GM04504 (cell line): ENCODE measurements at places on chromosomes 3 and 15.

- DNase-seq: no peak
Measured at GRCh38 chr3:191070762-191071403, 128.2 kb upstream of the OSTN start.

GRCh38 chr3:38348903-38349302 is 2.3 kb downstream of the XYLB start:
- DNase-seq: no peak

GRCh38 chr15:101008158-101009139 is 89.3 kb downstream of the LRRK1 start:
- DNase-seq: no peak

- no peak for DNase-seq
Measured at GRCh38 chr3:49661281-49661680, 12.9 kb upstream of the APEH start.

DNA sequence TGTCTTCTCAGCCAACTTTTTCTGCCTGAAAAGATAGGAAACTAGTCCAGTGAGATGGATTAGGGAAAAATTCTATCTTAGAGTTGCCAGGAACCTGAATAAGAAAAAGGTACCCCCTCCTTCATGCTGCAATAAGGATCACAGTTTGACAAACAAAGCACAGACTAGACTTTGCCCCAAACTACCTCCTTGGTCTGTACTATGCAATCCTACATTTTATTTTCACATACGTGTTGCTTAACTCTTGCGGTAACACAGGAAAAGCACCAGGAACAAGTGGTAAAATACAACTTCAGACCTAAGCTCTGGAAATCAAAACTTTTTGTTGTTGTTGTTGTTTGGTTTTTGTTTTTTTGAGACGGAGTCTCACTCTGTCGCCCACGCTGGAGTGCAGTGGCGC is 11.3 kb upstream of the IL12A start:
- DNase-seq: no peak

DNA sequence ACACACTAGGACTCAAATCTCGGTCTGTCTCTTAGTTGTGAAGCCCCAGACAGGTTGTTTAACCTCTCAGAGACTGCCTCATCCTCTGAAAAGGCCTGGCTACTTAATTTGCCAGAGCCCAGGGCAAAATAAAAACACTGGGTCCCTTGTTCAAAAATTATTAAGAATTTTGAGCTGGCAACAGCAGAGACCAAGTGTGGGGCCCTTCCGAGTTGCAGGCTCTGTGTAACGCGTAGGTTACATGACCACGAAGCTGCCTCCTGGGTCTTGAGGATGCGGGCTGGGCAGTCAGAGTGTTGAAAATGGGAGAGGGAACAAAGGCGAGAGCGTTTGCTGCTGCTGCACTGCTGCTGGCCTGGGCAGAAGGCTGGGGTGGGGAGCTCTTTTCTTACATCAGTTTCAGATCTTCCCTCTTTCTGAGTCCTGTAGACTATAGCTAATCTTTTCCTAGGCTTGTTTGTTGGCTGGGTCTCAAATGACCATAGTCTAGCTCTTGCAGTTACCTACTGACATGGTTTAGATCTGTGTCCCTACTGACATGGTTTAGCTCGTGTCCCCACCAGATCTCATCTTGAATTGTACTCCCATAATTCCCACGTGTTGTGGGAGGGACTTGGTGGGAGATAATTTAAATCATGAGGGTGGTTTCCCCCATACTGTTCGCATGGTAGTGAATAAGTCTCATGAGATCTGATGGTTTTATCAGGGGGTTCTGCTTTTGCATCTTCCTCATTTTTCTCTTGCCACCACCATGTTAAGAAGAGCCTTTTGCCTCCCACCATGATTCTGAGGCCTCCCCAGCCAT is 49.9 kb downstream of the CLEC3B start:
- DNase-seq: no peak

DNA sequence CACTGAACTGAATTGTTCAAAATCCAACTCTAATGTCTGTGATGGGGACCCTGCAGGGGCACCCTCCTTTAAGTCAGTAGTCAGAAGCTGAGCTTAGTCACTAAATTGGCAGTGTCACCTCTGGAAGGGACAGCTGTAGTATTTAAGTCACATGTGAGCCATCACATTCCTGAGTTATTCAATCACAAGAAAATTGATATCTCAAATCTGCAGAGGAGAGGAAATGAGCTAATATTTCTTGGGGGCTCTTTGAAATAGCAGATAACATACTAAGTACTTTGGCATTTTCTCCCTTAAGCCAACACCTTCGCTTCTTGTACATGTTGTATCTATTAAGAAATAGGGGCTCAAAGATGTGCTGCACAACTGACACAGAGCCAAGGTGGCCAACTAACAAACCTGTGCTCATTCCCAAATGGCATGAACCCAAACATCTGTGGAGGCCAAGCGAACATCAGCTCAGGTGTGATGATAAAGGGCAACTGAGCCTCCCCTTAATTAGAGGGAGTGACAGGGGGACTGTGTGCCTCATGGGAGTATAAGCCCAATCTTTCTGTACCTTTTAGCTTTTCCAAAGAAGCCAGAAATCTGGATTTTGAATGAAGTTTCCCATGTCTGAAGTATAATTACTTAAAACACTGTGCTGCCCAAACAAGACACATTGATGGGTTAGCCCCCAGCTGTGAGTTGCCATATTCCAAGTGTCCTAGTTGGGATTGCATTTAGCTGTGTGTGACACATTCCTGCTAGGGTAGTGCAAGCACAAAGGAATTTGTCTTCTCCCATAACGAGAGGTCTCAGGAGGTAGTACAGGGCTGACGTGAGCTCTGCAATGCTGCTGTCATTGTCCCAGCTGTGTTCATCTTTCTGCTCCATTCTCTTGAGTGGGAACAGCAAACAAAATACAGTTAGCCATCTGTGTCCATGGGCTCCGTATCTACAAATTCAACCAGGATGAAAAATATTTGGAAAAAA is 63.3 kb downstream of the ABHD5 start:
- no peak for DNase-seq

- no peak for DNase-seq
Measured at GRCh38 chr3:78978037-78978436, 789.8 kb downstream of the ROBO1 start.

GRCh38 chr15:80107774-80108173 is 45.0 kb upstream of the FAH start:
- no peak for DNase-seq

DNA sequence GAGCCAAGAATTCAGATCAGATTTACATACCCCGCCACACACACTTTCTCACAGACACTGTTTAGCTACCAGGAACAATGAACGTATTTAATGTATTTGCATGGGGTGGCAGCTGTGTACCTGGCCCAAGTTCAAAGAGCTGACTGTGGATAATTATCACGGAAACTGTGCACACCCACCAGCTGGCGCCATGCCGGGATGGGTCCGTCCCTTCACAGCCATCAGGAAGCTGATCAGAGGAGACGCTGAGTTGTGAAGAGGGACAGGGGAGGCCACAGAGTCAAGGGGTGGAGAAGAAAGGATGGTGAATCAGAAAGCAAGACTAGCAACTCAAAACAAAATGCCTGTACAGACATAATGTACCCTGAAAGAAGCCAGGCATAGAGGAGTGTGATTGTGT is 13.1 kb upstream of the PLA2G4D start:
- no peak for DNase-seq

DNA sequence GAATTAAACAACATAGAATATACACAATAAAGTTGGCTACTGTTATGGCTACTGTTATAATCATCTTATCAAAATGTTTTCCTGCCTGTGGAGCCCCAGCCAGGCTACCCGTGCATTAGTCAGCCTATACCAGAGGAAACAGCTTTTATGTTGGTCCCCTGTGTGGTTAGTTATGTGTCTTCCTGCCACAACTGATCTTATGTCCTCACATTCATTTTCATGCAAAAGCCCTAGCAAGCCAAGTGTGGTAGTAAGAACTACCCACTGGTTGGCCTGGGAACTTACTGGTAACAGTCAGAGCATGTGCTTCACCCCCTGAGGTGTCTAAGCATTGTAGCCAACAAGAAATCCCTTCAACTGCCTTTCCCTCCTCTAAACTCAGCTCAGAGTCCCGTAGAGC is 21.8 kb downstream of the MGLL start:
- no peak for DNase-seq
